ENCODE measurements at places on chromosomes 7 and 10. TPM values are rescaled to one million over a fixed set of nuclear protein-coding genes. Genes with fewer than 3 reads are reported as not detected.

Gene TBXAS1
- 1.7 TPM for total RNA-seq

Gene CUZD1
- 2.8 TPM for total RNA-seq

Gene PDGFA
- 2.3 TPM for total RNA-seq

Gene CAMK2B
- 0.63 TPM for total RNA-seq

Gene TMEM229A
- total RNA-seq, result not detected

Gene MAP3K8
- total RNA-seq, result 56.8 TPM

Gene LRRD1
- total RNA-seq, result not detected

Gene TRIM74
- 0.94 TPM for total RNA-seq

Gene ASZ1
- not detected for total RNA-seq

Gene FGL2
- 9.4 TPM for total RNA-seq

Gene HOXA13
- not detected for total RNA-seq

Gene HOXA6
- total RNA-seq, result not detected

Gene AGBL3
- 2.8 TPM for total RNA-seq

Gene SLC29A3
- total RNA-seq, result 3.4 TPM

Gene CHN2
- total RNA-seq, result 12.6 TPM

Gene PRRT4
- not detected for total RNA-seq

Gene CYP2C8
- not detected for total RNA-seq

Gene ELFN1
- total RNA-seq, result not detected

Gene TAS2R4
- total RNA-seq, result 0.82 TPM

Gene OPN4
- not detected for total RNA-seq

Gene MRC1
- not detected for total RNA-seq

Gene NEURL1
- 2.5 TPM for total RNA-seq

Gene GHRHR
- not detected for total RNA-seq

Gene CYP26C1
- 0.05 TPM for total RNA-seq

Gene LYZL1
- not detected for total RNA-seq

Gene MTPN
- 109 TPM for total RNA-seq
